ENCODE measurements at places on chromosomes 5 and 9.

- DNase-seq = no peak
Measured at GRCh38 chr5:158080112-158080511, 221.2 kb upstream of the CLINT1 start.

DNA sequence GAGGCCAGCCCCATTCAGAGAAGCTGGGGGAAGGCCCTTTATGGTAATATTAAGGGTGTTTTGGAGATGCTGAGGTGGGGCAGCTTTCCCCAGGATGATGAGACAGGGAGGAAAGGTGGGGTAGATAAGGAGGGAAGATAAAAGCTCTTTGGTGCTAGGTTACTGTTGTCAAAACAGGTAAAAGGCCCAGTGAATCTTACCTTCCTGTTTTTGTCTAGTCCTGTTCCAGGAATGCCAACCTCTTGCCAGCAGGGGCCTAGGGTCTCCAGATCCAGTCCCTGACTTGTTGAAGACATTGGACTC, 797 bp upstream of the CCL27 start:
- no peak for DNase-seq

GRCh38 chr5:143145243-143146160, 258.0 kb downstream of the NR3C1 start:
- no peak for DNase-seq

GRCh38 chr5:7960142-7960541, 91.2 kb downstream of the MTRR start:
- DNase-seq = no peak

GRCh38 chr9:19634881-19635280, 154.0 kb downstream of the SLC24A2 start:
- DNase-seq = no peak

GRCh38 chr9:96122751-96123150, 179.2 kb downstream of the HSD17B3 start:
- no peak for DNase-seq

DNA sequence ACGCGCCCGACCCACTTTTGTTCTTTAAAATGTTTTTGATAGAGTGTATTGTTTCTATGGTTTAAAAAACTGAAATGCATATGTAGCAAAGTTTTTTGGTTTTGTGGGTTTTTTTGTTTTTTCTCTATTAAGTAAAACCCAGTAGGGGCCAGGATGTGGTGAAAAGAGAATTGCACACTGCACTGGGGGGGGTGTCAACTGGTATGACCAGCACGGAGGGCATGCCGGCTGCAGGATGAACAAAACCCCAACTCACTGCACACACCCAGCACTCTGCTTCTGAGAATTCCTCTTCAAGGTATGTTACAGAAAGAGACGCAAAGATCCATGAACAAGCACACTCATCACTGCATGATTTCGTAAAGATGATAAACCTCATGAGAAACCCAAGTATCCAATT, 75.0 kb downstream of the STK10 start:
- no peak for DNase-seq

DNA sequence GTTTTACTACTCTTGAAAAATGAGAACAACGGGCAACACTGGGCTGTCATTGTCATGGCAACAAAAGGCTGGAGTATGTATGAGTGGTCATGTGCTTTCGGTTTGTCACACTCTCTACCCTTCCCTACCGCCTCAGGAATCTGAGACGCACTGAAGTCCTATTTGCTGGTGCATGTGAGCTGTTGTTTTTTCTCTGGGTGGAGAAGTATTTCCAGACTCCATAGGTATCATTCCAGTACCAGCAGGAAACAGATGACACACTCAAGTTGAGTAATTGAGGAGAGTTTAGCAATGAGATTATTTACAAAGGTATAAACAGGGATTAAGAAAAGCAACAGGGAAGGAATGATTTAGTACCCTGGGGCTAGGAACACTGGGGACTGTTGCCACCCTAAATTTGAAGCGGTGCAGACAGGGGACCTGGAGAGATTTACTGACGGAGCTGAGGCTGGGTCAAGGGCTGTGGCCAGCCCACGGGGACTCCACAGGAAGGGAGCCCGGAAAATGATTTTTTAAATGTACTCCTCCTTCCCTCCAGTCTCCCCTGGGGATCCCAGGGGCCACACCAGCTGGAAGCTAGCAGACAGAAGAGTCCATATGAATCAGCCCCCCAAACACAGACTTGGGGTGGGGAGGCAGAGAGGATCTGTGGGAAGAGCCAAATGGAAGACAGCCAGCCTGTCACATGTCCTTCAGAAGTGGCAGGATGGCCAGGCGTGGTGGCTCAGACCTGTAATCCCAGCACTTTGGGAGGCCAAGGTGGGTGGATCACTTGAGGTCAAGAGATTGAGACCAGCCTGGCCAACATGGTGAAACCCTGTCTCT, 13.2 kb upstream of the ZBTB43 start:
- no peak for DNase-seq

- no peak for DNase-seq
Measured at GRCh38 chr9:70954596-70955143, 166.8 kb downstream of the TRPM3 start.
